Breast epithelium (tissue), 4 donors: ENCODE measurements at places on chromosomes 3 and 15. TPM values are rescaled to one million over a fixed set of nuclear protein-coding genes. Genes with fewer than 3 reads are reported as not detected.

DNA sequence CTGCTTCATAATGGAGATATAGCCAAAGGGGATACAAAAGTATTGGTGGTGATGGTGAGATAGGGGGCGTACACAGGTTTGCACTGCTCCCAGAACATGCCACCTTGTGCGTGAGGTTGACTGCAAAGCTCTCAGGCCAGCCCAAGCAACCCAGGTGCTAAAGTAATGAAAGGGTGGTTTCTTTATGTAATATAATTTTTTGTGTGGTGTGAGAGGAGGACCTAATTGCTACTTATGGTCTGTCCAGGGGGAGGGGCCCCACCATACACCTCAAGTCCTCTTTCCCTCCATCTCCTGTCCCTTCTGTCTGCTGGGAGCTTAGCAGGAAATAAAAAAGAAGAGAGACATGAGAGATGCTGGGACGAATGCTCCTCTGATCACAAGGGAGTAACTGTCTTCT is 53.8 kb downstream of the STARD5 start:
- no peaks in the 10 kb centered on the region for H3K27me3 ChIP-seq
- no peak overlapping the region for H3K4me3 ChIP-seq
- no peaks in the 10 kb centered on the region for H3K4me1 ChIP-seq
- no peak for DNase-seq
- H3K27ac ChIP-seq: no peak overlapping the region

DNA sequence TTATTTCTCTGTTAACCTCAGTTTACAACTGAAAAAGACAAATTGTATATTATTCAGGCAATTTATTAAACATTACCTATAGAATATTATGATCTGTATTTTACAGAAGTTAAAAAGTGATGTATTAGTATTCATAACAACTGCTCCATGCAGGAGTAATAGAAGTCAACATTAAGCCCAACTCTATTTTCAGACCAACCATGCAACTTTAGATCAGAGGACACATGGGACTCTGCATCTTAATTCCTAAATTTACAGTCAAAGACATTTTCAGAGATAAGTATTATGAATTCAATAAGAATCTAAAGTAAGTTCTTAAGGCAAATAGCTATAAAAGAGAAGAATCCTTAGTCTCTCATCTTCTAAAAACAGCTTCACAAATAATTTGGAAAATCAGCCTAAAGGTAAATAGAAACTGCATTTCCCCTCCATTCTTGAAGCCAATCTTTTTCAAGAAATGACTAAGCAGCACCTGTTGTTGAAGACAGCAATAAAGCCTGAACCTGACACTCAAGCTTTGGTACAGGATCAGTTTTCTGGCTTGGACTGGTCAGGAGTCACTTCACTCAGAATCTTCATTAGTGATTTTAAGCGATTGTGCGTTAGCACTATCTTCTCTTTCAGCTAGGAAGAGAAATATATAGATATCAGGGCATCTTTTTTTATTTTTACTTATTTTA is 23.0 kb downstream of the OIP5 start:
- H3K4me3 ChIP-seq: no peak overlapping the region
- H3K36me3 ChIP-seq: no peaks in the 10 kb centered on the region
- no peaks in the 10 kb centered on the region for H3K4me1 ChIP-seq

- no peak overlapping the region for H3K4me3 ChIP-seq
- no peaks in the 10 kb centered on the region for H3K27me3 ChIP-seq
- no peak for DNase-seq
- H3K36me3 ChIP-seq: no peaks in the 10 kb centered on the region
These were observed 153.9 kb upstream of the ARHGEF26 start for GRCh38 chr3:153967260-153967659.

DNA sequence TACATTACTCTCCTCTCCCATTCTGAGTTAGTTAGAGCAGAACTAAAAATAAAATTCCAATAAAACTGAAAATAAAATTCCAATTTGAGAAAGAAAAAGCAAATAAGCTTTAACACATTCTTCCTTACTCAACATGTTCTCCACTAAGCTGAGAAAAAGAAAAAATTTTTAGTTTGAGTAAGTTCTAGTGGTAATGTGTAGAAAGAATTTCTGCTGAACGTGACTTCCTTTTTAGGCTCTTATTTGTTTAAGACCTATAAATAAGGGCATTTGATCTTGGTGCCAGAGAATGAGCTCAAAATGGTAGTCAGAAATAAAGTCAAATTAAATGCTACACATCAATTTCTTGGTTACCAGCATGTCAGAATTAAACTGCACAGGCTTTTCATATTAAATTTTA is 57.6 kb upstream of the ABHD10 start:
- H3K4me3 ChIP-seq: no peak overlapping the region
- DNase-seq: no peak
- H3K36me3 ChIP-seq: no peaks in the 10 kb centered on the region
- no peaks in the 10 kb centered on the region for H3K27me3 ChIP-seq

Gene ANKRD34C
- total RNA-seq: not detected

- no peaks in the 10 kb centered on the region for H3K27me3 ChIP-seq
- H3K4me3 ChIP-seq: no peak overlapping the region
- no peaks in the 10 kb centered on the region for H3K4me1 ChIP-seq
- H3K27ac ChIP-seq: no peak overlapping the region
- no peaks in the 10 kb centered on the region for H3K36me3 ChIP-seq
These were observed 92.8 kb upstream of the NMNAT3 start for GRCh38 chr3:139770577-139770976.

DNA sequence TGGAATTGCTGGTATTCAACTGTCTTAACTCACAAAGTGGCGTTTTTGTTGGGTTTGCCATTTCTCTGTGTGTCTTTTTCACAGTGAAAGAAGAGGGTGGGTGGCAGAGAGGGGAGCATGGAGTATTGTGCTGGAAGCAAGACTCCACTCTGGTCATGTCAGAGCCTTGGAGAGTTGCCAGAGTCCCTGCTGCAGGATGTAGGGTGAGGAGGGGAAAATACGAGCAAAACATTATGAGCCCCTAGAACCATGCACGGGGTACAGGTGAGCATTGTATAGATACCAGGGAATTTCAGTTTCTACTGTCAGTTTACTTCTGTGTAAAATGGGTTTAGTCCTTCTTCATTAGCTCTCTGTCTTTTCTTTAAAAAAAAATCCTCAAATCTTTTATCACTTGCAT is 249.9 kb downstream of the CACNA2D3 start:
- H3K4me3 ChIP-seq: no peak overlapping the region
- no peaks in the 10 kb centered on the region for H3K36me3 ChIP-seq
- H3K4me1 ChIP-seq: no peaks in the 10 kb centered on the region
- no peak for DNase-seq

- H3K27ac ChIP-seq: no peak overlapping the region
- no peak overlapping the region for H3K4me3 ChIP-seq
- H3K27me3 ChIP-seq: no peaks in the 10 kb centered on the region
- no peaks in the 10 kb centered on the region for H3K4me1 ChIP-seq
- DNase-seq: no peak
These were observed 267.3 kb upstream of the LRRFIP2 start for GRCh38 chr3:37441689-37442088.

GRCh38 chr3:53739966-53740365 is 106.3 kb downstream of the CHDH start:
- no peak overlapping the region for H3K4me3 ChIP-seq
- H3K4me1 ChIP-seq: no peaks in the 10 kb centered on the region
- H3K36me3 ChIP-seq: no peaks in the 10 kb centered on the region
- no peak overlapping the region for H3K27ac ChIP-seq

- DNase-seq: no peak
- H3K27me3 ChIP-seq: no peaks in the 10 kb centered on the region
- H3K27ac ChIP-seq: no peak overlapping the region
These were observed 41.6 kb upstream of the DUSP7 start for GRCh38 chr3:52097851-52098507.

DNA sequence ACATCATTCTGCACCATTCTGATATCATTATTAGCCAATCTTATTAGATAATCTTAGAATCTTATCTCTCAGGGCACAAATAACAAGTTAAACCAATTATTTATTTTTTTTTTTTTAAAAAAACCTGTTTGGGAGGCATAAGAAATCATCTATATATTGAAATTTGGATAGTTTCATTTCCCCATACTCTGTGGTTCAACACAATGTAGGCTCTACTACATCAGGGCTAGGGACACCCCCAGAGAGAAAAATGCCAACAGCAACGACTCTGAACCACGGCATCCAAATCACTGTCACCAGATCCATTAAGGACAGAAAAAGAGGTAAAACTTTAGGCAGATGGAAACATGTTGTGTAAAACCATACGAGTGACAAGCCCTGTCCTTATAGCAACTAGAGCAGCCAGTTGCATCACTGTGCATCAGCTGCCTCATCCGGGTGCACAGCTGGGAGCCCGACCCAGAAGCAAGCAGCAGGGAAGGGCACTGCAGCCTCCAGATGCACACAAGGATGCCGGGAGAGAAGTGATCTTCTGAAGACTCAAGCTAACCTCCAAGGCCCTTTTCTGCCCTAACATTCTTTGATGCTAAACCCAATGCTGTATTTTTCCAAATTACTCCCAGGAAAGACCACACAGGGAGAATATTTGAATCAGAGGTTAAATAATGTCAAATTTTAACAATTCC is 381.1 kb downstream of the CTNNB1 start:
- H3K4me1 ChIP-seq: no peaks in the 10 kb centered on the region
- H3K27me3 ChIP-seq: no peaks in the 10 kb centered on the region
- no peak overlapping the region for H3K4me3 ChIP-seq
- H3K36me3 ChIP-seq: no peaks in the 10 kb centered on the region
- H3K27ac ChIP-seq: no peak overlapping the region

- H3K27me3 ChIP-seq: no peaks in the 10 kb centered on the region
- H3K27ac ChIP-seq: peak overlapping the region; percentile 96
- no peaks in the 10 kb centered on the region for H3K36me3 ChIP-seq
- H3K4me1 ChIP-seq: peaks cover 3% of the 10 kb centered on the region
These were observed 1.1 kb downstream of the CNBP start for GRCh38 chr3:129182390-129183185.

DNA sequence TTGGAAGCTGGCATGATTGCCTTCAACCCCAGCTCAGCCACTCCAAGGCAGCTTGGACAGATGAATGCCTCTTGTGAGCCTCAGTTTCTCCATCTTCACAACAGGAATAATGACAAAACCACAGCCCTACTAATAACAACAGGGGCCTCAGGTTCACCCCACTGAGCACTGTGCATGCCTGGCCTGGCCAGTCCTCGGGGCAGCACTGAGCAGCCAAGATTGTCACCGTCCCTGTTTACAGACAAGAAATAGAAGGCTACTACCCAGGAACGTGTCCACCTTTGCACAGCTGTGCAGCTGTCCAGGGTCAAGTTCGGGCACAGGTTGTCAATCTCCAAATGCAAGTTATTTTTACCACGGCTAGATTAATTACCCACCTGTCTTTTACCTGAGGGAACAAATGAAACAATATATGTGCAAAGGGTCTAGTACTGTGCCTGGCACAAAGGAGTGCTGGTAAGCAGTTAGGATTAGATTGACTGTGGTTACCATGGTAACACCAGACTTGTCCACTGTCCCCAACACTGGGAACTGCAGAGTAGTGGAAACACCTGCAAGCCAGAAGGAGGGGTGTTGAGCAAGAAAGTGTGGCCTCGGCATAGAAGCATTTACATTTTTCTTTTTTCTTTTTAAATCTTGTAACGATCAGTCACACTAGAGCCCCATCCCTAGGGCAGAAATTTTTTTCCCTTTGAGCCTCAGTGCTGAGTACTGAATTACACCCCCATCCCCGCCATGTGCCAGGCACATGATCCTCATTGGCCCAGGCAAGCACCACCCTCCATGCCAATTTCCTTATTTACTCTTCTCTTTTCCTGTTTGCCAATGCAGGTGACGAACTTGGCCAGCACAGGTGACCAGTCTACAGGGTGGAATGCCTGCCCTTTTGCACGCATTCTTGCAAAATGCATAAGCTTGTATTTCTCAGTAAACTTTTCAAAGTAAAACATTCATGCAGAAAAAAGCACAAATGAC is 66.3 kb upstream of the SLC6A6 start:
- no peak overlapping the region for H3K27ac ChIP-seq
- no peaks in the 10 kb centered on the region for H3K27me3 ChIP-seq
- DNase-seq: peak; percentile 47
- H3K36me3 ChIP-seq: no peaks in the 10 kb centered on the region

GRCh38 chr3:13260259-13261103 is 159.6 kb downstream of the NUP210 start:
- H3K36me3 ChIP-seq: no peaks in the 10 kb centered on the region
- H3K27me3 ChIP-seq: no peaks in the 10 kb centered on the region
- DNase-seq: no peak
- H3K27ac ChIP-seq: no peak overlapping the region
- no peak overlapping the region for H3K4me3 ChIP-seq

Gene MB21D2
- 4.0 TPM for total RNA-seq

Gene TMIE
- not detected for total RNA-seq

DNA sequence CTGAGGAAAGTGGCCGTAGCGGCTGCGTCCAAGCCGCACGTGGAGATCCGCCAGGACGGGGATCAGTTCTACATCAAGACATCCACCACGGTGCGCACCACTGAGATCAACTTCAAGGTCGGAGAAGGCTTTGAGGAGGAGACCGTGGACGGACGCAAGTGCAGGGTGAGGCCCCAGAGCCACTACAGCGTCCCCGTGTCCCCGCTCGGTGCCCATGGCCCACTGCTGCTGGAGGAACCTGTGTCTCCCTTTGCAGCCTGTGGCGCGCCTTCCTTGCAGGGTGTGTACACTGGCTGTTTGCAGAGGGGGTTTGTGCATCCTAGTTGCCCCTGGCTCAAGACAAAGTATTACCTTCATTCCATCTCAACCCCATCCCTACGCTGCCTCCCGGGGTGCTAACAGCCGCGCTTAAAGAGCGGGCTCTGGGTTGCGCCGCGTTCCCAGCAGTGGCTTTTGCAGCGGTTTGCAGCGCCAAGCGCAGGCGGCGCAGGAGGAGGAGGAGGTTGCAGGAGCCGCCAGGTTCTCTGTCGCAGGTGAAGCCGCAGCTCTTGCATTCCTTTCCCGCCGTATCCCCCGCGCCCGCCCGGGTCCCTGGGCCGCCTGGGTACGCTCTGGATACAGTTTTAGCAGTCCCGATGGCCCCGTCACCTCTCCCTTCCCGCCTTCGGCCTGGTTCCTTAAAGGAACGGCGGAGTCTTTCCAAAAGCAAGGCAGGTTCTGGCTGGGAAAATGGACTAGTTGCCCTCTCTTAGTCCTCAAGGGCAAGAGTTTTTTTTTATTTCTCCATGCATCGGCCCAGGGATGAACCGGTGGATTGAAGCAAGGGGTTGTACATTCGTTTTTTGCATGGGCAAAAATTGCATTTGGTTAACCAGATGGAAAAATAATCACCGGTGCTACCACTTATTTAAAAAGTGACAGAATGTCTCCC is 1.2 kb downstream of the CRABP1 start:
- no peak overlapping the region for H3K4me3 ChIP-seq
- H3K4me1 ChIP-seq: no peaks in the 10 kb centered on the region
- H3K27me3 ChIP-seq: no peaks in the 10 kb centered on the region
- no peaks in the 10 kb centered on the region for H3K36me3 ChIP-seq
- H3K27ac ChIP-seq: no peak overlapping the region
